ENCODE measurements at places on chromosomes 1 and 21.

- peak; percentile 17 for DNase-seq
Observed at GRCh38 chr1:14654554-14654953, 56.1 kb downstream of the KAZN start.

- no peak for DNase-seq
Observed at GRCh38 chr1:245621589-245621988, 466.8 kb downstream of the KIF26B start.

DNA sequence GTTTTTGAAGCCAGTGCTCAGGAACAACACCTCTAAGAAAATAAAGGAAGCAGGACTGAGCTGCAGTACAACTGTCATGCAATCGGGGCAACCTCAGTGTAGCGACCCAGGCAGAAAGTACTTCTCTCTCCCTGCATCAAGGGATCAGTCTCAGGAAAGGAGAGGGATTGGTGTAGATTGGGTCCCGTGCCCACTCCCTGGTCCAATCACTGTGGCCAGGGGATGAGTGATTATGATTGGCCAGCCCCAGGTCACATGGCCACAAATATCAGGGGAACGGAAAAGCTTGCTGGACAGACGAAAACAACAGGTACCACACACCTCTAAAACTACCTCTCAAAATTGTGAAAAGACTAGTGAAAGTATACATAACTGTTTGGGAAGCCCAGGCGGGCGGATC lies 136.2 kb upstream of the F3 start:
- DNase-seq = no peak

GRCh38 chr1:165365341-165365740 lies 8.8 kb upstream of the LMX1A start:
- DNase-seq = no peak

GRCh38 chr1:192824511-192824910 lies 15.7 kb downstream of the RGS2 start:
- DNase-seq = no peak

DNA sequence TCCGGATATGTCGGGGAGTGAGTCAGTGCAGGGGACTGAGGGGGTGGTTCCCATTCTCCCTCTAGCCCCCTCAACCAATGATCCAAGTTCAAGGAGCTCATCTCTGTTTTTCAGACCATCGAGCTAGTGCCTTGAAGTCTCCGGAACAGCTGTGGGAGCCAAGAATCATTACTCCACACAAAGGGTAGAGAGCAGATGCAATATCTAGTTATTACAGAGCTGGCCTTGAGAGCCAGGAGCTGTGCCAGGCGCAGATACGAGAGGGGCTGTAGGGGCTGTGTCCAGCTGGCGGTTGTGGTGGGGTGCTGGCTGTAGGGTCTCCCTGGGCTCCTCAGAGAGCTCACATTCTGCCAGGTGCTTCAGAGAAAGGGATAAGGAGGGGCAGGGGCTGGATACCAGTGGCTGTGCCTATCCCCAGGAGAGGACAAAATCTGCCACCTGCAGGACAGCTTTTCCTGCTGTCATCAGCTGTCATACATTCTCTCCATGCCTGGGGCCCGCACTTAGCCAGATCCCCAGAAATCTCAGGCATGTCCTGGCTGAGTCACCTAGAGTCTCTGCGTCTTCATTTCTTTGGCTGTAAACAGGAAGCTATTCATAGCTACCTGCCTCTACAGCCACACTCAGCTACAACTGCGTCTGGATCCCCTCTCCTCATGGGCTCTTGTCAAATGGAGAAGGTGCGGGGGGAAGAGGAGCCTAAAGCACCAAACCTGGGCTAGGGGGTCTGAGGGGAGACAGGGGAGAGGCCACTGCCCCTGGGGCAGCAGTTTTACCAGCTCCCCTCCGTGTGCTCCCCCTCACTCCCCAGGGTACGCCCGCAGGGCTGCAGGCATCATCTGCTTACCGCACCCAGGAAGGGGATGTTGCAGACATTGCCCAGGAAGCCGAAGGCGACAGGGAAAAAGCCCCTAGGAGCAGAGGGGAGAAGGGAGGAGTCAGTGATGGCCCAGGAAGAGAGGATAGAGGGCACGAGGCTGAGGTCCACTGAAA lies 2.4 kb upstream of the KISS1 start:
- no peak for DNase-seq

DNA sequence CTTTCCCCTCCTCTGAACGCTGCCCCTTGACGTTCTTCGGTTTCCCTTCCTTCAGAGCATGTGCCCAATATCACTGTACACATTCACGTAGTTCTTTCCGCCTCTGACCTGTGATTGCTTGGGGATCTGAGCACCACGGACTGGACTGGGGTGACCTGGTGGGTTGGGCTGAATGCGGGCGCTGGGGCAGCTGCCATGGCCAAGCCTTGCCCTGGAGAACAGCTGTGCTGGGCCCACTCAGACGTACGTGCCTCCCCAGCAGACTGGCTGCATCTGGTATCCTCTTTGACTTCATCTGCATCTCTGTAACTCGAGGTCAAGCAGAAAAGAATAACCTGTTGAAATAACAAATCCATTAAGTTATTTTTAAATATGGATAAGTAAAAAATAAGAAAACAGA lies 35.1 kb upstream of the DISC1 start:
- DNase-seq = no peak

All from NCI-H526 treated with DMSO at 0.1 percent for 48 hours (cell line).